IPS DF 19.7 (cell line): ENCODE measurements at places on chromosomes 2 and 18.

DNA sequence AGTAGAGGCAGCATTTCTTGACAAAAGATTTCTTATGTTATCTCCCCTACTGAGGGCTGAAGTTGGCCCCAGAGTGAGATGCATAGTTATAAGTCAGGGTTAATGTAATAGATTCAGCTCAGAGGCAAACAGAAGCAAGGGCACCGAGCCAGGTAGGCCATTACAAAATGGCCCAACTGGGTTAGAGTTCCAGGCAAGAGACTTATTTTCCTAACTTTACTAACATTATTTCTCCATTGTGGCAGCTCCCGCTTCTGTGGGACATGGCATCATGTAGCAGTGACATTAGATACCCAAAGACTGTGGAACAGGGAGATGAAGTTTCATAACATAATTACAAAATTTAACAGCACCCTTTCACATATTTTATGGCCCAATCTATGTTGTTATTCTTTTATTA lies 27.1 kb downstream of the TSPYL6 start:
- DNase-seq = no peak

DNA sequence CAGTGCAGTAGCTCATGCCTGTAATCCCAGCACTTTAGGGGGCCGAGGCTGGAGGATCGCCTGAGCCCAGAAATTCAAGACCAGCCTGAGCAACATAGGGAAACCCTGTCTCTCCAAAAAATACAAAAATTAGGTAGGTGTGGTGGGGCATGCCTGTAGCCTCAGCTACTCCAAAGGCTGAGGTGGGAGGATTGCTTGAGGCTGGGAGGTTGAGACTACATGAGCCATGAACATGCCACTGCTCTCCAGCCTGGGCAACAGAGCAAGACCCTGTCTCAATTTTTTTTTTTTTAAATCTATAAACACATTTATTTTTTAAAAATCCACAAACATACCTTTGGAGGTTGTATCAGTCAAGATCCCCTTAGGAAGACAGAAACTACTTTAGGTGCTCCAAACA lies 326.3 kb downstream of the EPHA4 start:
- no peak for DNase-seq

DNA sequence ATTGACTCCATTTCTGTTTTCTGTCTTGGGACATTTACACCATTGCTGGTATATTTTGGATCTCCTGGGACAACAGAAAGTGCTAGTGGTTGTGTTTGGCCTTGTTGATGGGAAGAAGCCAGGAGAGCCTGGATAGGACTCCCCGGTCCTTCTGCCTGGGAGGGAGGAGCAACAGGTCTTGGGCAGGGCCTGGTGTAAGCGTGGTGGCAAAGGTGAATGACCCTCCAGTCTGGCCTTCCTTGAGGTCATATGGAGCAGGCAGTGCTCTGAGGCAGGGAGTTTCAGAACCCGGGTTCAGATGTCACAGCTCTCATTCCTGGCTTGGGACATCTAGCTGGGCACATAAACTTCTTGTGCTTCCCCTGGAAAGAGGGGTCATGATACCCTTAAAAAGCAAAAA lies 56.0 kb upstream of the RBM44 start:
- DNase-seq = no peak

- DNase-seq = no peak
These were observed 13.6 kb downstream of the ADI1 start for GRCh38 chr2:3505771-3506170.

DNA sequence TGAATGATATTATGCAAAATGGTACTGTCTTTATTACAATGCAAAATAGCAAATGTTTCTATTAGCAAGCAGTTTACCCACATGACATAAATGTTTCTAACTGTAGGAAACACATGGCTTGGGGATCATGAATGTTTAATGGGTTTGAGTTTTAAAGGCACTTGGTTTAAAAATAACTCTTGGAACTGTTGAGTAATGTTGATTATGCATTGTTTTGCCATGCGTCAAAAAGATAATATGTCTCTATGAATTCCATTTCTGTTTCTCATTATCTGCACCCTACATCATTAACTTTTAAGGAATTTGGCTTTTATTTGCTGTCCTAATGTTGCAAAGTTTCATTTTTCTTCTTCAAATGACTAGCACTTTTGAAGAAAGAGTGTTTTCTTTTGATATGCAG lies 1355.5 kb downstream of the SUCLG1 start:
- DNase-seq = no peak

- no peak for DNase-seq
These were observed 1.1 kb downstream of the EMILIN1 start for GRCh38 chr2:27079233-27080139.
